AG20443 (cell line): ENCODE measurements at places on chromosomes 6 and 20.
A peak's percentile ranks its signal among the peaks of the same experiment; 100 is the strongest.

GRCh38 chr6:149534742-149535141, 11.1 kb downstream of the PPIL4 start:
- DNase-seq, result no peak

DNA sequence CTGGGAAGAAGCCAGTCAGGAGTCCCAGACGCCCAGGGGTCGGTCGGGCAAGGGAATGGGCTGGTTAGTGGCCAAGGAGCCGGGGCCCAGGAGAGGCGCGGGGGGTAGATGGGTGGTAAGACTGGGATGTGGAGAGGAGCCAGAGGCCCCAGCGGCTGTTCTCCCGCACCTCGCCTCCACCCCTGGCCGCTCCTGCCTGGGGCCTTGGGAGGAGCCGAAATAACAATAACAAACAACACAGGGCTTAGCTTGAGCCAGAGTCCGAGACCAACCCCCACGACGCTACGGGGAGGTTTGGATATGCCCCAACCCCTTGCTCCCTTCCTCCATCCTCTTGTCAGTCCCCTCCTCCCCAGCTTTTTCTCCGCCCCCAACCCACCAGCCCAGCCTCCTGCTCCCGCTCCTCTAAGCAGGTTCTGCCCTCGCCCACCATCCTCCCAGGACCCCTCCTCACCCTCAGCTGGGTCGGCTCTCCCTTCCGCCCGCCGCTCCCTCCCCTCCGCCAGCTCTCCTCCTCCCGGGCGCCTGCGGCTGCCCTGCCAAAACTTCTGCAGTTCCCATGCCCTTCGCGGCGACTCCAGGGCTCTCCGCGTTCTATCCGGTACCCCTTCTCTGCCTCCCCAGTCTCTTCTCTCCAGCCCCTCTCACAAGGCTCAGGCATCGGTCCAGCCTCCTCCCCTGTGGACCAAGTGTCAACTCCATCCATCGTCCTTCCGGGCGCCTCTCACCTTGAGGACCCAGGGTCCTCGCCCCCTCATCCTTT, 1.1 kb downstream of the RNF39 start:
- peak; percentile 37 for DNase-seq

GRCh38 chr6:110353457-110354001, 4.6 kb downstream of the METTL24 start:
- DNase-seq, result no peak

- DNase-seq, result peak; percentile 64
Observed at GRCh38 chr6:82017288-82017687, 230.3 kb downstream of the IBTK start.
